ENCODE measurements at places on chromosomes 1 and 21.

GRCh38 chr1:109901524-109902145, 9.0 kb upstream of the CSF1 start:
- DNase-seq, result peak; percentile 34

- no peak for DNase-seq
Measured at GRCh38 chr21:45791562-45792418, 148.3 kb downstream of the PCBP3 start.

DNA sequence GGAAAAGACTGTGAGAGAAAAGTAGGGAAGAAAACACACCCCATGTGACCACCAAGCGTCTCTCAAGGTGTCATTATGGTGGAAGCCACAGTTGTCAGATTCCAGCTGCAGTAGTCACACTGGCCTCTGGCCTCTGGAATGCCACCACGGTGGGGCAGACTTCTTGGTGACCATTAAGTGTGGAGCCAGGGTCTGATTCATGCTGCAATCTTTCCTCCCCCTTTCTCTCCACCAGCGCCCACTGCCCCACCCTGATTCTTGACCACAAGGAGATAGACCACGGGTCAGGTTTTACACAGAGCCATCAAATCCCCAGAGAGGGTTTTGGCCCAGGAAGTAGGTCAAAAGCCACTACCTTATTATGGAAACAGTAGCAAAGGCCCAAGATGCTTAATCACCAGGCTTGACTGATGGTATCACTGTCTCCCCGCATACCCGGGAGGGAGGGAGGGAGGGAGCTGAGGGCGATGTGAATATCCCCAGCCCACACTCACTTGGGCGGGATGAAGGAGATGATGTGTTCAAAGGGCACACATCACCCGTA, 52.7 kb upstream of the GRHL3 start:
- peak; percentile 7 for DNase-seq

DNA sequence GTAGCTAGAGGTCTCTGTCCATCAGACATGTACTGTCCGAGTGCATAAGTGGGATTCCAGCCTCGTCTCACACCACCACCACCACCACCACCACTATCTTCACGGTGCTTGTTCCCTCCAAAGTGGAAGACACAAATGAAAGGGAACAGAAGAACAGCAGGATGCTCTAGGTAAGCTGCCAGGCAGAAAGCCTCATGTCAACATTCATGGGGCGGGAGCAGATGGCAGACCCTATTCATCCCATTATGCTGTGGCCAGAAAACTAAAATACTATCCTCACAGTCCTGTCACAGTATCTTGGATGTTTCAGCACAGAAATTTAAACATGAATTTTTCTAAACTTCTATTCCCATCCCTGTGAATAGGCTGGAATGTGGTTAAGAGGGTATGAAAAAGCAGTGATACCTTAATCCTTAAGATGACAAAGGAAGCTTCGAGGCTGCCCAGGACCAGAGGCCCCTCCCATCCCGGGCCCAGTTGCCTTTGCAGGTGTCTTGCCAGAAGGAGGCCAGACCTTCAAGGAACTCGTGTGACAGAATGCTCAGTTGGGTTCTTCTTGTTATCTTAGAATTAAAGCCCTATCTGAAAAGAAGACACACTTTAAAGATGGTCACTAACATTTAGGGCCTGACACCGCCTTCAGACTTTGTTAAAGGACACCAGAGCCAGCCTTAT, 24.7 kb downstream of the APCS start:
- no peak for DNase-seq

DNA sequence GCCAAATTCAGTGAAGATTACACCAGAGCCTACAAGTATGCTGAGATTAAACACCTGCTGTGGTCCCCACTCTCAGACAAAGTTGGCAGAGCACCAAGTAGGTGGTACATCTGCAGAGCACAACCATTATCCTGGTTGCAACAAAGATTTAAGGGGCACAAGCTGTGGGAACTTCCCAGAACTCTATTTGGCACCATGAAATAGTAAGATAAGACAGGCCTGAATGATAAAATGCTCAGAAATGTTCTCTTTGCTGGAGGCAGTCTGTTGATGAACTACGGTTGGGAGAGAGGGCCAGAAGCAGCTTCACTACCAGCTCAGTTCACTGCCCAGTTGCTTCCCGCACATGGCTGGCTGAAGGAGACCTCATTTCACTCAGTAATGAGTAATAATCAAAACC, 19.9 kb downstream of the RPL5 start:
- DNase-seq, result no peak

DNA sequence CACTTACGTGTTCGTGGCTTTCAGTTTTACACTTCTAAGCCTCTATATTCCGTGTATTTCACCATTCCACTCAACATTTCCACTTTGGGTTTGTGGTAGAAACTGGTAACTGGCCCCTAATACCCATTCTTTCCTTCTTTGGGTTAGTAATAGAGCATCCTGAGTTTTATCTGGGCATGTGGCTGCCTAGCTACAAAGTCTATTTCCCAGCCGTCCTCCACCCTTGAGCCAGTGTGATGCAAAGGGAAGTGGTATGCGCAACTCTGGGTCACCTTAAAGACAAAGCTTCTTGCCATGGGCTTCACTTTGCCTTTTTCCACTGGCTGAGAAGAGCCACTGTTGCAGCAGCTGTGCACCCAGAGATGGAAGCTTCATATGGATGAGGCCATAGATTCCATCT, 73.9 kb downstream of the LAMC2 start:
- no peak for DNase-seq
